ENCODE measurements at places on chromosomes 13 and 19. TPM values are rescaled to one million over a fixed set of nuclear protein-coding genes. Genes with fewer than 3 reads are reported as not detected.

GRCh38 chr19:32748497-32748896 is 28.9 kb downstream of the TDRD12 start:
- DNase-seq, result no peak

GRCh38 chr13:98200211-98200878 is 23.3 kb upstream of the RNF113B start:
- no peak for DNase-seq

ZBTB45 gene
- 14.1 TPM for total RNA-seq

DNA sequence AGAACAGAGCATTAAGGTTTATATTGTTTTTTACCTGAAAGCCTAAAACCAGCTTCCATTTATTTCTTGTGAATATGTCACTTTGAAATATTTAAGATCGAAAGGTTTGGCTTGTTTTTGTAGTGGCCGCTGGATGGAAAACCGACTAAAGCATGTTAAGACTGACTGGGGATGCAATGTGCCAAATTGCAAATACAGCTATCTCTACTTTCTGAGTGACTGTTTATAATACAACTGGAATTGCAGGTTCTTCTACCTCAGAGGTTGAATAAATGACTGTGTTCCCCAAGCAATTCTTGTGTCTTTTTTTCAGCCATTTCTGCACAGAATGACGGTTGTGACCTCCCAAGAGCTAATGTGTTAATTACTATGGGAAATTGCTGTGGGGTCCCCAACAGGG is 50.0 kb upstream of the TMTC4 start:
- no peak for DNase-seq

DNA sequence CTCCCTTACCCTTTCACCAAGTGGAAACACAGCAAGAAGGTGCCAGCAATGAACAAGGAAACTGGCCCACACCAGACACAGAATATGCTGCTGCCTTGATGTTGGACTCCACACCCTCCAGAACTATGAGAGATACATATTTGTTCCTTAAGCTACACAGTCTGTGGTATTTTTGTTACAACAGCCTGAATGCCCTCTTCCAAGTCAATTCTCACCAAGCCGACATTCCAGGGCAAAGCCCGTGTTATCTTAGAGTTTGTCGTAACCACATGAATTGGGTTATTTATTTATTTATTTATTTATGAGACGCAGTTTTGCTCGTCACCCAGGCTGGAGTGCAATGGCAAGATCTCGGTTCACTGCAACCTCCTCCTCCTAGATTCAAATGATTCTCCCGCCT is 14.9 kb downstream of the FGF21 start:
- DNase-seq, result no peak

- DNase-seq, result no peak
These were observed 6.1 kb upstream of the OXGR1 start for GRCh38 chr13:97000295-97000925.

DNA sequence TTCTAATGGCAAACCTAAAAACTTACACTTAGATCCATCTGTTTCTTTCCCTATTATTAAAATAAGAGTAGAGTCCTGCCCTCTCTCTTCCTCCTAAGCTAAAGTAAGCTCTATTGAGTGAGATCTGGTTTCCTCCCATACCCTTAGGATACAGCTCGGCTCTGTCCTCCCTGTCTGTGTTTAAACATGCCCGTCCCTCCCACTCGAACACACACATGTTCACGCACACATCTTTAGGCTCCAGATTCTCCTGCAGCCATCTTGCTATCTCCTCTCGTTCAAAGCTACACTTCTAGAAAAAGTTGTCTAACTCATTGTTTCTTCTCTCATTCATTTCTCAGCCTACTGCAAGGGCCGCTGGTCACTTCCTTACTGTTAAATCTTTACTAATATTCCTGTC is 15.1 kb upstream of the CEBPG start:
- DNase-seq, result no peak
